ENCODE measurements at places on chromosomes 1 and 21. TPM values are rescaled to one million over a fixed set of nuclear protein-coding genes. Genes with fewer than 3 reads are reported as not detected.
A peak's percentile ranks its signal among the peaks of the same experiment; 100 is the strongest.

DNA sequence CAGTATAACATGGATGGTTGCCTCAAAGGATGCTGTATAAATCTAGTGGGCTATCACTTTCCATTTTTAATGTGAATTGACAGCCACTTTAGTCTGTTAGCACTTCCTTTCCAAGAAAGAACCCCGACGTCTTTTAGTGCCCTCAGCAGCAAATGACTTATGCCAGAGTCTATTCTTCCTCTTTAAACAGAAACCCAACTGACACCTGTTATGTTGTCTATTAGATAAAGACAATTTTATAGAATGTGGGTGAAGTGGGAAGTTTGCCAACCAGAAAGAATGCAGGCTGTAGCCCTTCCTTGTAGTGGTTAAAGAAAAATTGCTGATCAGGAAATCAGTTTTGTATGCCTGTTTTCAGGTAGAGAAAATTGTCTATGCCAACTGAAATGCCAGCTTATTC lies 344.9 kb downstream of the ZNF326 start:
- DNase-seq, result no peak

DNA sequence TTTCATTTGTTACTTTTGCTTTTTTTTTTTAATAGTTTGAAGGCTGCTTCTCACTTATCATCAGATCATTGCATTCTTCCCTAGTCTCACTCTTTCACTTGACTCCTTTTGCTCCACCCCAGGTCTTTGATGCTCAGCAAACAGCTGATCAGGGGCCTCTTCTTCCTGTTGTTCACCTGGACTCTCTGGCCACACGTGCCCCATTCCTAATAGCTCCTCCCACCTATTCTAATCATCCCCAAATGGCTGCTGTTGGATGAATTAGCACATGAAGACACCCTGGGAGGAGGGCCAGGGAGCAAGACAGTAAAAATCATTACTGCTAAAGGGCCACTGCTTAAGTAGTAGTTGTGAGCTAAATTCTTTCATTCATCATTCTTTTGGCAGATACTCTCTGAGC lies 119.5 kb downstream of the MAB21L3 start:
- no peak for DNase-seq

DNA sequence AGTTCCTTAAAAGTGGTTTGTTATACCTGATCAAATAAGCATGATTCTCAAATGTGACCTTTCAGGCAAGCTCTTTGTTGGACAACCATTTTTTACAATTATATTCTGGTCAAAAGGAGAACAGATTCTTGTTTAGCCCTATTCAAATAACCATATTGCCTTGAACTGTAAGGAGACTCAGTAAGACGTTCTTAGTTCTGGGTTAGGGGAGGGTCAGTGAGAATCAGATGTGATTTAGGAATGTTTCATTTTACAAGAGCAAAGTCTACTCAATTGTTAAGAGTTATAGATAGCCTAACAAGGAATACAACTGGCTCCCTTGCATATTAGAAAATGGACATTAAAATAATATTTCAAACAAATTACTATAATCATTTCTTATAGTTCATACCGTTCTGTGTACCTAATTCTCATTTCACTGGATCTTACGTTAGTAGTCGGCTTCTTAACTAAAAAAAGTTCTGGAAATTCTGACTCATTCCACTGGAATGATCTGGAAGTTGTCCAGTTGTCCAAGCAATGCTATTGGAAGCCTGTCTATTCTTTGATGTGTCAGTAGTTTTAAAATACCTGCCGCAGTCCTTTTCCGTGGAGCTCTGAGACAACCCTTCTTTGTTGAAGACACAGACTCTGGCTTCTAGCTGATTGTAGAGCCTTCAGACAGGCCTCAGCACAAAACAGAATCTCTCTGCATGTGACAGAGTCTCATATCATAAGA lies 88.8 kb downstream of the MAST2 start:
- DNase-seq, result peak; percentile 67

DNA sequence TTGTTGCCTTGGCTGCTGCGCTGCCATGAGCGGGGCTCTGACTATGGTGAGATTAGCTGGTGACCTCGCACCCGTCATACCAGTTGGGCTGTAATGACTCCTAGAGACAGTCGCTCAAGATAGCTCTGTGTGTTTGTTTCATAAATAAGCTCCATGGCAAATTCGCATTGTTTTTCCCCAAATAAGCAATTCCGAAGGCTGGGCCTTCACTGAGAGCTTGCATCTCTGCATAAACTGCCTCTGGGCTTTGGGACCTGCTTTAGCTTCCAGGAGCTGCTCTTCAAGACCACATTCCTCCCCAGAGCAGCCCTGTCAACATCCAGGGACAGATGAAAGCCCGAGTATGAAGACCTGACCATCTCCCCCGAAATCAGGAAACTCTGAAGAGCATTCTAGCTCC lies 40.7 kb upstream of the SCCPDH start:
- DNase-seq, result no peak

DNA sequence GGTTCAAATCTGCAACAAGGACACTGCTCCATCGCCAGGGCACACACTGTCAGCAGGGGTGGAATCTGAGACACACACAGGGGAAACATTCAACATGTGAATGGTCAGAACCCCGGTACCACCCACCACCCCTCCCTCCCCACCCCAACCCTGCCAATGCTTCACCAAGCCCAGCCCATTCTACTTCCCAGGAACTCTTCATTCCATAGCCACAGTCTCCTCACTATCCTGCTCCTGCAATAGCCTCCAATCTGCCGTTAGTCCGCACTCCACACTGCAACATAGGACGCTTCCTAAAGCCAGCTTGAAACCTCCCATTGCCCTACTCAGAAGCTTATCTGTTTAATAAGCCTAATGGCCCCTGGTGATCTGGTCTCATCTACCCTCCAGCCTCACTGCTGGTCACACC lies 7.5 kb upstream of the RAB3B start:
- DNase-seq, result no peak

DNA sequence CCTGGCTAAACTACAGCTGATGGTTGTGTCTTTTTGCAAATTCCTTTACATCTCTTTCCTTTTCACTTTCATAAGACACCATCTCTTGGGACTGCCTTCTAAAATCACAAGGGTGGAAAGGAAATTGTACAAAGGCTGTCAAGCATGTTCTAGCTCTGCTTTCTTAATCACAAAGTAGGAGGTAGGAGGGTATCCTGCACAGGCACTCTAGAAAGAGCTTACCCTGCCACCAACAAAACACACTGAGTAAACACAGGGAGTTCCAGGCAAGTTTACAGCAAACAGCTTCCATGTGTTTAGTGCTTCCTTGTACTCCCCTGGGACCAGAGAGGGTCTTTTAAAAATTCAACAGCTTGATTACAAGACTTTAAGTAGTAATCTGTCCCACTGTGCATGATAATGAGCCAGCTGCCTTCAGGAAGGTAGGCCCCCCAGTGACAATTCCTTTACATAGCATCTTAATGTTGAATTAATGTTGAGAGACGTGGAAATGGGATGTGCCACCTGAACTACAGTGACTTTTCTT lies 2.4 kb downstream of the PLPP3 start:
- DNase-seq, result no peak

- DNase-seq, result no peak
These were observed 155.5 kb downstream of the GLUL start for GRCh38 chr1:182235952-182236650.

DNA sequence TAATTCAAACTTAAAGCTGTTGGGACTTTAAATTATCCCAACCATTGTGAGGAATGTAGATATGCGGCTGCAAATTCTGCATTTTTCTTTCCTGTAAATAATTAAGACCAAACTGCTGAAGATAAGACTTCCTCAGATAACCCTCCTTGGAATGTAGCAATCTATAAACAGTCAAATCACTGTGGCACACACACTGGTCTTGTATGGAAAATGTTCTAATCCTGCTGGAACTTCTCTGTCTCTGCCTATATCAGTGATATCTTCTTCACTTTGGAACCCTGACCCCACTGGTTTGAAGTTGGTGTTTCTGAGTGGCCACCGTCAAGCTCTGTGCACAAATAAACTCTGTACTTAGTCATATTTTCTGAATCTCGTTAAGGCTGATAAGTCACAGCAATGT lies 32.9 kb downstream of the HSF2BP start:
- DNase-seq, result peak; percentile 48

ST6GALNAC5 gene
- not detected for total RNA-seq

All from SJSA1 (cell line).